ENCODE measurements at places on chromosomes 7 and 10.

GRCh38 chr7:121163699-121164098, 165.1 kb upstream of the WNT16 start:
- no peak for DNase-seq

DNA sequence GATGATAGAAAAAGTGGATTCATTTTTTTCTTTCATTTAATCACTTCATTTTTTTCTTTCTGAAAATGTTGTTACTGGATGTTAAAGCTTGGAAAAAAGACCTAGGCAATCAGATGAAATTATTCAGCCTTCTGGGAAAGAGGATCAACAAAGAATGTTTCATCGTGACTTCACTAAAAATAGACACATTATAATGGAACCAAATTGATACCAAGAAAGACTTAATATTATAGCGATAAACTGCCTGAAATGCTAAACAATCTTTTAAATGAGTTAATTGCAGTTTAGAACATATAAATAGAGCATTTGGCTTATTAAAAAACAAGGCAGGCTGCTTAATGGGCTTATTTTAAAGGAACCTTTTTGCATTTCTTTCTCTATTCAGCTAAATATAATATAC, 25.6 kb upstream of the TMEM229A start:
- DNase-seq, result no peak

- no peak for DNase-seq
Observed at GRCh38 chr10:25808372-25808771, 125.7 kb upstream of the MYO3A start.

GRCh38 chr10:71521504-71522441, 125.1 kb downstream of the CDH23 start:
- no peak for DNase-seq

Data from neural crest cell (in vitro differentiated cells).